Activated CD8-positive, alpha-beta T cell treated with anti-CD3 and anti-CD28 coated beads for 36 hours (primary cell): ENCODE measurements at places on chromosomes 16 and 17.

GRCh38 chr17:72622661-72623433, 469.6 kb downstream of the SLC39A11 start:
- H3K36me3 ChIP-seq: no peaks in the 10 kb centered on the region
- peaks cover 27% of the 10 kb centered on the region for H3K27me3 ChIP-seq
- DNase-seq: no peak
- no peak overlapping the region for H3K4me3 ChIP-seq
- no peak overlapping the region for H3K27ac ChIP-seq

DNA sequence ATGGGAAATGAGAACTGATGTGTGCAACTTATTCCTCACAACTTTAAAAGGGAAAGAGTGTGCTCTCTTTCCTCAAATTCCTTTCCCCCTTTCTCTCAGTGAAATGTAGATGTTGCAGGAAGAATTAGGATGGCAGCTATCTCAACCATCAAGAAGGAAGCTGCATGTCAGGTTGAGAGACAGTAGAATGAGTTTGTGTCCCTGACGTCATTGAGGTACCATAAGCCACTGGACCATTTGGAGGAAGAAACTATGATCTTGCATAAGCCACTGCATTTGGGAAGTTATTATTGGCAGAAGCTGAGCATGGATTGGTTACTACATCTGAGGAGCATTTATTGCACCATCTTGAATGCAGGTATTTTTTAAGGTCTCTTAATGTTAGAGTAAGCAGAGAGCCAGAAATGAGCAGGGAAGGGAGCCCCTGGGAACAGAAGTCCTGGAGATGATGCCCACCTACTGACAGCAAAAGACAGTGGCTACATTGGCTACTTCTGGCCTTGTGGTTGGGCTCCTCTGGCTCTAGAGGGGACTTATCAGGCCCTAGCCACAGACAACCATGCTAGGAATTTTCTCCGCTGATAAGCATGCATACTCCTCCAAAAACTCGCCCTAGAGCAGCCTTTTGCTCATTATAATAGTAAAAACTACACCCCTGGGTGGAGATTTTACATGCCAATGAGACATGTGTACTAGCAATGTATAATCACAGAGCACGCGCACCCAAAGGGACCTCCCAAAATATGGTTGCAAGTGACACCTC, 249.0 kb upstream of the SALL1 start:
- no peak overlapping the region for H3K27ac ChIP-seq
- no peak overlapping the region for H3K4me3 ChIP-seq
- H3K27me3 ChIP-seq: no peaks in the 10 kb centered on the region
- no peaks in the 10 kb centered on the region for H3K4me1 ChIP-seq

DNA sequence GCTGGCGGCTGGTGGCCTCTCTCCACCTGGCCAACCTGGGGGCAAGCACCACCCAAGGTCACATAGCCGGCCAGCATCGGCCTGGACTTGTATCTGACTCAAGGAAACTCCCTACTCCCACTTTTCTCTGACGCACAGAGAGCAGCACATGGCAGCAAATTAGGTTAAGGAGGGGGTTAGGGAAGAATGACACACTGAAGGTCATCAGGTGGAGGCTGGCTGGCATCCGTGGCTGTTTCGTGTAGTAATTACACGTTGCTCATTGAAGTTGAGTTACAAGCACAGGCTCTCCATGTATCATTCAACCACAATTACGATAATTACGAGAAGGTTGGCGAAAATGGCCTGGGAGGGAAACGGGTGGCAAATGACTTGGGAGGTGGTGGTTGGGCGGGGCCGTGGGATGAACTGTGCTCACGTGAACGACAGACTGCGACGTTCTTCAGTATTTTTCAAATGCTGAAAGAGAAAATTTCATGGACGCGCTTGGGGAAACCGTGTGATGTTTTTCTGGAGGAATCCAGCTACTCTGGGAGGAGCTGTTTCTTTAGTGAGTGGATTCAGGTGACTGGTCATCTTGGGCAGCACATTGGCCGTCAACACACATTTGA, 4.0 kb upstream of the METRNL start:
- peaks cover 17% of the 10 kb centered on the region for H3K4me1 ChIP-seq
- peaks cover 6% of the 10 kb centered on the region for H3K27me3 ChIP-seq
- H3K4me3 ChIP-seq: no peak overlapping the region
- H3K36me3 ChIP-seq: no peaks in the 10 kb centered on the region
- DNase-seq: no peak
- H3K27ac ChIP-seq: no peak overlapping the region

DNA sequence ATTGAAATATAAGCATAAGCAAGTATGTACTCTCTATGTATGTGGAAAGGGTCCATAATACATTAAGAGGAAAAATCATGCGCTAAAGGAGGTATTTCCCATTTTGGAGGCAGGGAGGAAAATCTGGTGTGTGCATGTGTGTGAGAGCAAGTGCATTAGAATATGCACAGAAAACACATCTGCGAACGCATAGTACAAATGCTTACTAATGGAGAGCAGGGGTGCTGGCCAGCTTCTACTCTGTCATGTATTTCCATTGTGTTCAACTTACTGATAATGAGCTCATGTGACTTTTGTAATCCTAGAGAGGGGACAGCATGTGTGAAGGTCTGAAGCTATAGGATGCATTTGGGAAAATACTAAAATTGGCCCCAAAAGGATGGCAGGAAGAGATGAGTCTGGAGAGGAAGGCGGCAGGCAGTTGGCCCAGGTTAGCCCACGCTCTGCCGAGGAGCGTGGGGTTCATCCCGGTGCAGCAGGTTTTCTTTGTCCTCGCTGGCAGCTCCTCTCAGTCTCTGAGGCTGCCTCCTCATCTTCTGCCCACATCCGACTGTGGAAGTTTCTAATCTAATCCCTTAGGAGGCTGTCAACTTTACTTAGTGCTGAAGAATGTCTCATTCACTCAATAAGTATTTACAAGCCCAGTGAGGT, 17.8 kb upstream of the KSR1 start:
- no peak for DNase-seq
- H3K36me3 ChIP-seq: no peaks in the 10 kb centered on the region
- no peak overlapping the region for H3K4me3 ChIP-seq
- H3K4me1 ChIP-seq: no peaks in the 10 kb centered on the region
- H3K27me3 ChIP-seq: peaks cover 2% of the 10 kb centered on the region
